ENCODE measurements at places on chromosomes 4 and X. TPM values are rescaled to one million over a fixed set of nuclear protein-coding genes. Genes with fewer than 3 reads are reported as not detected.

RAB39B gene
- 4.2 TPM for total RNA-seq

TCEAL6 gene
- total RNA-seq = not detected

- no peaks in the 10 kb centered on the region for H3K36me3 ChIP-seq
- H3K4me1 ChIP-seq = no peaks in the 10 kb centered on the region
- H3K27me3 ChIP-seq = no peaks in the 10 kb centered on the region
Measured at GRCh38 chr4:128716338-128716737, 93.2 kb upstream of the JADE1 start.

DNA sequence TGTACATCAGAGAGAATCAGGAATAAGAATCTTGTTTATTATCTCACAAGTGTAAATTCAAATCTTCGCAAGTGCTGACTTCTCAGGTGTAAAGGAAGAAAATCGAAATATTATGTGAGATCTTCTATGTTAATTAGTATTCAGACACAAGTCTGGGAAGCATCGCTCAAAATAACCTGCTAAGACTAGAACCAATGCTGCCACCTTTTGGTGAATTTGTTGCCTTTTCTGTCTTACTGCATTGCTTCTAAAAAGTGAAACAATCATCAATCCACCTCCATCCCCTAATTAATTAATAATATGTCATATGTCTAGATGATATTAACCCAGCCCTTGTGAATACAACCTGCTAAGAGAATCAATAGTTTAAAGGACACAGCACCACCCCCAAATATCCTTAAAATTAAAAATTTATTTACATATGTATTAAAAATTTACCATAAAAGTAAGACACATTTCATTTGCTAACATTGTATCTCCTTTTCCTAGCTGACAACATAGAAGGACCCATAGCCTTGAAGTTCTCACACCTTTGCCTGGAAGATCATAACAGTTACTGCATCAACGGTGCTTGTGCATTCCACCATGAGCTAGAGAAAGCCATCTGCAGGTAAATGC lies 3.5 kb downstream of the EPGN start:
- H3K27me3 ChIP-seq = no peaks in the 10 kb centered on the region
- H3K4me3 ChIP-seq = no peak overlapping the region
- H3K36me3 ChIP-seq = no peaks in the 10 kb centered on the region
- H3K27ac ChIP-seq = no peak overlapping the region
- peak; percentile 22 for DNase-seq

DNA sequence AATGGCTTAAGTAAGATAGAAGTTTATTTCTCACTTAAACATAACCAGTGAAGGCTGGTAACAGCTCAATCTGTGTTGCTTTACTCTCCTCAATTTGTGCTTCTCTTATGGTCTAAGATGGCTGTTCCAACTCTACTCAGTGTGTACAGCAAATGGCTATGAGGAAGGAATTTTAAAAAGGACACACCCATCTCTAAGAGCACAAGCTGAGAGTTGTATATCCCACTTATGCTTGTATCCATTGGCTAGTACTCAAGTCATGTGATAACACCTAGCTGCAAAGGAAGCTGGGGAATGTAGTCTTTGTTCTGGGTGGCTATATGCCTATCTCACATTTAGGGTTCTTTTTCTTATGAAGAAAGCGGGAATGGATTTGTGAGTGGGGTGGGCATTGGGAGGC lies 63.3 kb downstream of the GPAT3 start:
- H3K27me3 ChIP-seq = no peaks in the 10 kb centered on the region
- H3K4me3 ChIP-seq = no peak overlapping the region
- no peaks in the 10 kb centered on the region for H3K36me3 ChIP-seq
- no peak overlapping the region for H3K27ac ChIP-seq

DNA sequence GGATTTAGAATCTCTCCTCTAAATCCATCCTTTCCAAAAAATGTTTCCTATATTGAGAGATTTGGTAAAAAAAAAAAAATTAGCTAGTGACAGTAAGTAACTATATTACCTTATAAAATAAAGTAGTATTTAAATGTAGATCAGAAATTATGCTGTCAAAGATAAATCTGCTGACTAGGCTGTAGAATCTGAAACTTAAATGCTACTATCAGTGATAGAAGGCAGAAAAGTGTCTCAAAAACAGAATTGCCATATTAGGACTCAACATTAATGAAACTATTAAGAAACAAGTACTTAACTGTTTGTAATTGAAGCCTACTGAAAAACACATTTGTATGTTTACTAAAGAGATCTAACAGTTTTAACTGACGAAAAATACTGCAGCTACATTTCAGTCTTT lies 8.3 kb downstream of the TAF9B start:
- peaks cover 3% of the 10 kb centered on the region for H3K36me3 ChIP-seq
- H3K4me3 ChIP-seq = no peak overlapping the region
- no peak overlapping the region for H3K27ac ChIP-seq
- H3K4me1 ChIP-seq = no peaks in the 10 kb centered on the region

GRCh38 chr4:131370846-131371245 lies 1778.2 kb upstream of the PCDH10 start:
- no peak for DNase-seq
- no peaks in the 10 kb centered on the region for H3K4me1 ChIP-seq
- no peaks in the 10 kb centered on the region for H3K36me3 ChIP-seq
- no peak overlapping the region for H3K27ac ChIP-seq
- no peak overlapping the region for H3K4me3 ChIP-seq
- no peaks in the 10 kb centered on the region for H3K27me3 ChIP-seq

All from thymus (tissue), 14 donors.